ENCODE measurements at places on chromosomes 5 and 9. TPM values are rescaled to one million over a fixed set of nuclear protein-coding genes. Genes with fewer than 3 reads are reported as not detected.

DNA sequence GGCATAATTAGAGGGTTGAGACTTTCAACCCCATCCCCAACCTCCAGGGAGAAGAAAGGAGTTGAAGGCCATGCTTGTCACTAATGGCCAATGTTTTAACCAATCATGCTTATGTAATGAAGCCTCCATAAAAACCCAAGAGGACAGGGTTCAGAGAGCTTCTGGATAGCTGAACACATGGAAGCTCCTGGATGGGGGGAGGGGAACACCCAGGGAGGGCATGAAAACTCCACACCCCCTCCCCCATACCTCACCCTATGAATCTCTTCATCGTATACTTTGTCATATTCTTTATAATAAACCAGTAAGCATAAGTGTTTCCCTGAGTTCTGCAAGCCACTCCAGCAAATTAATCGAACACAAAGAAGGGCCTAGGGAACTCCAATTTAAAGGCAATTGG lies 81.7 kb downstream of the ALDH7A1 start:
- no peak for DNase-seq

DNA sequence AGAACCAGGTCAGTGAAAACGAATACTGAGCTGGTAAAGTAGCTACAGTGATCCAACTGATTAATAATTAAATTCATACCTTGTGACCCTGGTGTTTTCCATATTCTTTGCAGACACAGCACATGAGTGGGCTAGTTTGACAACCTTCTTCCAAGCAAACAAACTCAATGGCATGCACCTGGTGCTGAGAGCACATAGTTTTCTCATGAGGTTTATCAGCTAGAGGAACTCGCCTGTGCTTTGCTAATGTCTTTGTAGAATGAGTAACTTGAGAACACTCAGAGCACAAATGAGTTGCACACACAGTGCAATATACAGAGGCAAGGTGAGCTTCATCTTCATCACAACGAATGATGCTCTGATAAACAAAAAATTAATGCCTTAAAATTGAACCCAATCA lies 12.6 kb downstream of the TRIM23 start:
- no peak for DNase-seq

DNA sequence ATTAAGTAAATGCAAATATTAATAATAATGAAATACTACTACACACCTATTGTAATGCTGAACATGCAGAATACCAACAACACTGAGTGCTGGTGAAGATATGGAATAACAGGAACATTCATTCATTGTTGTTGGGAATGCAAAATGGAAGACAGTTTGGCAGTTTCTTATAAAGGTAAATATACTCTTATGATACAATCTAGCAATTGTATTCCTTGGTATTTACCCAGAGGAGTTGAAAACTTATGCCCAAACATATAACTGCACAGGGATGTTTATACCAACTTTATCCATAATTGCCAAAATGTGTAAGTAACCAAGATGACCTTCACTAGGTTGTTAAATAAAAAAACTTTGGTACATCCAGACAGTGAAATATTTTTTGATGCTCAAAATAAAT lies 636.8 kb downstream of the PRR16 start:
- no peak for DNase-seq

- DNase-seq = no peak
Measured at GRCh38 chr9:124220946-124221451, 36.8 kb upstream of the NEK6 start.

- DNase-seq = no peak
Measured at GRCh38 chr5:14676320-14676719, 11.8 kb downstream of the OTULIN start.

DNA sequence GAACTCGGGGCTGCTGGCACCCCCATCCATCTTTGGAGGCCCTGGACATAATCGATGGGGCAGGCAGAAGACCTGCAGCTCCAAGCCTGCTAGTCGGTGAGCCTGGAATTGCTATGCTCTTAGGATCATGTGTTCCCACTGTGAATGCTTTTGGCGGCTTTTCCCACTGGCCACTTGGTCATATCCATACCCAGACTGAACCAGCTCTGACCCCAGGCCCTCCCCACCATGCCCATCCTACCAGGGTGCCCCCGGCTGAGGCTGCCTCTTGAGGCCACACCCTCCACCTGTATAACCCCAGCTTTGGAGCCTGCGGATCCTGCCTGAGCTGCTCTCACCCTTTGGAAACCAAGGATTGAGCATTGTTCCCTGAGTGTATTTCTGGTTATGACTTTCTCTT lies 113.5 kb downstream of the TENT4A start:
- no peak for DNase-seq

Gene PCDHAC1
- not detected for total RNA-seq

Gene ORM1
- total RNA-seq = not detected
